ENCODE measurements at places on chromosomes 3 and 15. TPM values are rescaled to one million over a fixed set of nuclear protein-coding genes. Genes with fewer than 3 reads are reported as not detected.

CADM2 gene
- polyA plus RNA-seq, result 2.4 TPM

GRCh38 chr3:122391681-122392446 is 7.9 kb downstream of the FAM162A start:
- no peak for DNase-seq

DNA sequence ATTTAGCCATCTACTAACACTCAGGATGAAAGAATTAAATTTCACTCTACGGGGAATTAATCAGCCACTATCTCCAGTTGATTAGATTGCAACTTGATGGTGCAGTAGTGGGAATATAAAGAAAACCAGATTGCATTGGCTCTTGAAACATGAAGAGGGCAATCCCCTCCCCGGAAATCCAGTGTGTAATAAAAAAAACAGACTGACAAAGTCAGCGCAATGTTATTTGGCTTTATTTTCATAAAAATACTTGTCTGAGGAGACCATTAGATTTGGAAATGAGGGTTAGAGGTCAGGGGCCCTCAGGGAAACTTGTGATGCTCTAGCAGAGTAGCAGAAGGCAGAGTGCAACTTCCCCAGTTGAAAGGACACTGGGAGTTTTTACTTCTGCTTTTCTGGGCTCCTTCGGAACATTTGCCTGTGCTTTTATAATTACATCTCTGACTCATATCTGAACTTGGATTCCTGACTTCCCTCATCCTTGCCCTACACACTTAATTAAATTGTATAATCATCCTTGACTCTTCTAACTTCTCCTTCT is 326.8 kb downstream of the TUSC7 start:
- peak; percentile 74 for DNase-seq

DNA sequence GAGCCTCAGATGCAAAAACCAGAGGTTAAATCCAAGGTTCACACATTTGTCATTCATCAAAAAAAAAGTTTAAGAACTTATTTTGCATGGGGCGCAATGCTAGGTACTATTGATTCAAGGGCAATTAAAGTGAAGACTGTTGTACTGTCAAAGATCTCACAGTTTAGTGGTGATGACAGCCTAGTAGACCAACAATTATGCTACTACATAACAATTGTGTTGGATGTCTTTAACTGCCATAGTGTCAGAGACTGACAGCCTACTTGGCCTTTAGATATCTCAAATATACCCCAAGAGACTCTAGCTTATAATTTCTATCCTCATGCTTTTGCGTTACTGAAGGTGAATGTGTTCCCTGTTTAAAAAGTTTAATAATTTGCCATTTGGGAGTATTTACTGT is 72.1 kb upstream of the PHLDB2 start:
- no peak for DNase-seq

GRCh38 chr3:100776746-100777145 is 67.5 kb downstream of the TFG start:
- no peak for DNase-seq

GRCh38 chr15:60396958-60397771 is 621 bp downstream of the ANXA2 start:
- DNase-seq, result peak; percentile 94

- DNase-seq, result no peak
Observed at GRCh38 chr3:168990621-168991020, 672.9 kb downstream of the MECOM start.

DNA sequence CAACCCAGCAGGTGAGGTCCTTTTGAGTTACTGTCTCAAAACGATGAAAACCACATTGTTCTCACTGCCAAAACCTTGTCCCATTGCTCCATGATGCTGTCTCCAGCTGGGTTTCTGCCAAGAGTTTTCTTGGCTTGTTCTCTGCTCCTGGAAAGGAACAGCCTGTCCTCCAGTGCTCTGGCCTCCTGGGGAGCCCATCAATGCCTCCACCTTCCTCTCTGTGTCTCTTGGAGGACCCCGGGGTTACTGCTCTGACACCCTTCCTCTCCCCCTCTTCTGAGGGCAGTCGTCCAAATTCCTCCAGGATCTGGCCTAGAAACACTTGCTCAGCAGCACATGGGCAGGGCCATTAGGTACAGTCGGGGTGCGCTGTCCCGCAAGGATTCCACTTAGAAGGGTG is 63.9 kb upstream of the RGMA start:
- DNase-seq, result no peak

All from small intestine (tissue), 16 donors.